ENCODE measurements at places on chromosomes 16 and 17.
A peak's percentile ranks its signal among the peaks of the same experiment; 100 is the strongest.

GRCh38 chr17:80323982-80324381, 63.3 kb downstream of the RNF213 start:
- DNase-seq, result no peak

- no peak for DNase-seq
Measured at GRCh38 chr17:37820995-37821713, 76.3 kb upstream of the HNF1B start.

- peak; percentile 97 for DNase-seq
Measured at GRCh38 chr16:10944249-10945064, at the start of gene CLEC16A. Gene CLEC16A (plus strand): TSS chr16:10944564. CDS start chr16:10944718, 154 bp downstream.

- DNase-seq, result no peak
Measured at GRCh38 chr16:52929478-52930400, 123.0 kb downstream of the CHD9NB start.

DNA sequence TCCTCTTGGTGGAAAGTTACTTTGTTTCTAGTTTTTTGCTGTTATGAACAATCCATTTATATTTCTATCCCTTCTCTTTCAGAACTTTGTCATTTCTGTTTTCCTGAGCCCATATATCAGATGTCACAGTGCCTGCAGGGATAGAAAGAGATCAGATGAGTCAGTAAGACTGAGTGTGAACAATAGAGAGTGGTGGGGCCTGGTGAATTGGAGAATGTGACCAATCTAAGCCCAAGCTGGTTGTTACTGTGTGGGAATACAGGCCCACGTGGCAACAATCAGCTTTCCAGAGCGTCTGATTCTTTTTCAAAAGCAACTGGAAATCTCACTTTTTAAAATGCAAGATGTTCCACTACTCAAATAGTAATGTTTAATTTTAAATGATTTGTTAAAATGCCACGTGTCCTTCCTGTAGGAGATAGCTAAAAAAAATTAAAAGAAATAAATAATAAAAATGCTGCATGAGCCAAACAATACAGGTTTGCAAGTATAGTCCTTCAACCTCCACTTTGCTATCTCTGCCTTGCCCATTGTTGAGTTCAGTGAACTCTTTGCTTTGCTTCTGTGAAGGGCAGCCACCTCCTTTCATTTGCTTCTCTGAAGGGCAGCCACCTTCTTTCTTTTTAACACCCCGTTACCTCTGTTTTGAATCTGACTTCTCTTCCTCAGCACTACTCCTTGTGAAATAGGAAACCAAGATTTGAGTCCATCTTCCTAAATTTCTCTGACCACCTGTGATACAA, 9.6 kb downstream of the DCTN5 start:
- no peak for DNase-seq

- DNase-seq, result no peak
Measured at GRCh38 chr16:11392041-11392581, 46.9 kb downstream of the RMI2 start.

GRCh38 chr17:15092762-15093161, 172.4 kb downstream of the PMP22 start:
- no peak for DNase-seq

GRCh38 chr16:50925758-50926357, 184.0 kb downstream of the CYLD start:
- DNase-seq, result no peak

- no peak for DNase-seq
Measured at GRCh38 chr17:78488867-78489634, 88.1 kb downstream of the DNAH17 start.

GRCh38 chr16:46918905-46919792, 35.0 kb downstream of the GPT2 start:
- no peak for DNase-seq

- no peak for DNase-seq
Measured at GRCh38 chr16:89060207-89060794, 33.4 kb upstream of the ACSF3 start.

DNA sequence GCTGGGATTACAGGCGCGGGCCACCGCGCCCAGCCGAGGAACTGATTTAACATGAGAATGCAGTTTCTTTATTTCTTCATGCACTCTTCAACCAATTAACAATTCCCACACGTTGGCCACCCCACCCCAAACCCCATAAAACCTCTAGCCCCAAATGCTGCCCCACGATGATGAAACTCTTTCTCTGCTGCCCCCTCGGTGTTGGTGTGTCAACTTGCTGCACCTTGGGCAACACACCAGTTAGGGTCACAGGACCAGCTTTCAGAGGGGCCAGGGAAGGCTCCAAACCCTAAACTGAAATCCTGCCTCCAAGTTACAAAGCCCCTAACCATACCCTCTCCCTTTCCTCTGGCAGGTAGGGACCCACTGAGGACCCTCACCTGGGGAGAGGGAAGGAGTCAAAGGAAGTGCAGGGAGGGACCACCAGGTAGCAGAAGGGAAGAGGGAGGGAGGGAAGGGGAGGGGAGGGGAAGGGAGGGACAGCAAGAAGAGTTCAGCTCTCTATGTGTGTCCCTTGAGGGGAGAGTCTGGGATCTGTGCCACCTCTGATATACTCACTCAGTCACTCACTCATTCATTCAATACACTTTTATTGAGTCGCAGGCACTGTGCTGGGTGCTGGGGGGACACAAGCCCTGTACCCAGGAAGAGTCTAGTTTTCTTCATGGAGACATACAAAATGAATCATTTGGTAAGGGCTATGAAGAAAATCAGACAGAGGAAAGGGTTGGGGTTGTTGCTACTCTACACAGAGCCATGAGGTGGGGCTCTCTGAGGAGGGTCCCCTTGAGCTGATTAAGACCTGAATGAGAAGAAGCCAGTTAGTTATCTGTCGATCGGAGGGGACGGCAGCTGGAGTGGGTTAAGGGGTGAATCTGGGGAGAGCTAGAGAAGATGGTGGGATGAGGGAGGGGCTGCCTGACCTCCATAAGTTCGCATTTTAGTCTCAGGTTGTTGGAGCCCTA, 3.9 kb downstream of the PLXDC1 start:
- DNase-seq, result no peak

DNA sequence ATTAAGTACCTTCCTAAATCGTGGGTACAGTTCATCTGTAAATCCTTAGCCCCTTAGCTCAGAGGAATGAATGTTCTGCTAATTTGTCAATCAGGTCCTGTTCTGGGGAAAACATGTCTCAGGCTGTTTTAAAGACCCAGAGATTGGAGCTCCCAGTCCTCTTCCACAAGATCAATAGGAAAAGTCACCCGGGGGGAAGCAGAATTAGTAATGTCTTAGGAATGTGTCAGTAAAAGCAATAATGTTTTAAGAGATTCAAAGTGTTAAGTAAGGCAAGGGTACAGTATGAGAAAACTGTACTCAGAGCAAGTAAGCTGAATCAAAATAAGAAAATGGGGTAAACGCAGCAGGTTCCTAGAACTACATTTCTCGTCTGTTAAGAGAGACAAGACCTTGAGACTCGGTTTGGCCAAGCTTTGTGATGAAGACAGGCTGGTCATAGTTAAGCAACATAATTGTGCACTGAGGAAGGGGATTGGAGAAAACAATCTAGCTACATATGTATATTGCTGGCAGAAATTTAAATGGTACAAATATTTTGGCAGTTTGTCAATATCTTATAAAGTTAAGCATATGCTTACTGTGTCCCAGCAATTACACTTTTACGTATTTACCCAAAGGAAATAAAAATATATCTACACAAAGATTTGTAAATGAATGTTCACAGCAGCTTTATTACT, 192.9 kb upstream of the C17orf78 start:
- no peak for DNase-seq

DNA sequence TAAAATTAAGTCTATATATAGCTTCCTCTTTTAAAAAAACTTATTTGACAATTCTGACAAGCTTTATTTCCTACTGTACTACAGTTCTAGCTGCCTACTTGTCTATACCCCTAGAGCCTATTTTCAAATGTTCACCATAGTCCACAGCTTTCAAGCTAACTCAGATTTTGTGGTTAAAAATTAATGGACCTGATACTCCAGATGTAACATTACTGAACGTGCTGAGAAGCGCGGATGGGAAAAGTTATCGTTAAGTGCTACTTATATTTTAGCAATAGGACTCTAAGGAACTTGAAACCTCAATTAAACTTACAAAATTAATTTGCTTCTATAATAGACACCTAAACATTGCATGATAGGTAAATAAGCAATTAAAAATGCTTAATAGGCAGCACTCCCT, 31.2 kb downstream of the GNA13 start:
- no peak for DNase-seq

GRCh38 chr17:4229627-4230541, 33.9 kb downstream of the ANKFY1 start:
- DNase-seq, result peak; percentile 97

DNA sequence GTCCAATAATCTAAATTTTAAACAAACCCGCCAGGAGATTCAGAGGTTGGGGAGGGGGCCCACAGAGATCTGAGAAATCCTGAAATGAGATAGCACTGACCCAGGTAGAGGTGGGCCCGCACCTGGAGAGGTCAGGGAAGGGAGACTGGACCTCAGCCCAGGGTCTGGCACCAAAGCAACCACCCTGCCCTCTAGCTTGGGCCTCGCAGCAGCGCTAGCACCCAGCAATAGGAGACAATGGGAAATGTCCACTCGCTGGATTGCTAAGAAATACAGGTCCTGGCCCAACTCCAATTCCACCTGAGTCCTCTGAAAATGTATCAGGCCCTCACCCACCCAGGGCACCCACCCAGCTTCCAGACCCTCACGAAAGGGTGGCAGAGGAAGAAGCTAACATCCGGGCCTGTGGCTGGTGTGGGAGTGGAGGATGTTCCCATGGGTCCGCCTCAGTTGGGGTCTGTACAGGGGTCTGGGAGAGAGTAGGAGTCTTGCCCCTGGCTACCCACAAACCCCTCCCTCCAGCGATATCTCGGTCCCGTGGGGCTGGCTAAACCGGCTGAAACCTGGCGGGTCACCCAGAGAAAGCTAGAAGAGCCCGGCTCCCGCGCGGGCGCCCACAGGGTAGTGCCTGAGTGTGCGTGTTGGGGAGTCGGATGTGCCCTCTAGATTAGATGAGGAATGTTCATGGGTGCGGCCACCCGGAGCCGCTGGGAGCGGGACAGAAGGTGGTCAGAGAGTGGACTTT, 1.1 kb downstream of the PLLP start:
- DNase-seq, result no peak

DNA sequence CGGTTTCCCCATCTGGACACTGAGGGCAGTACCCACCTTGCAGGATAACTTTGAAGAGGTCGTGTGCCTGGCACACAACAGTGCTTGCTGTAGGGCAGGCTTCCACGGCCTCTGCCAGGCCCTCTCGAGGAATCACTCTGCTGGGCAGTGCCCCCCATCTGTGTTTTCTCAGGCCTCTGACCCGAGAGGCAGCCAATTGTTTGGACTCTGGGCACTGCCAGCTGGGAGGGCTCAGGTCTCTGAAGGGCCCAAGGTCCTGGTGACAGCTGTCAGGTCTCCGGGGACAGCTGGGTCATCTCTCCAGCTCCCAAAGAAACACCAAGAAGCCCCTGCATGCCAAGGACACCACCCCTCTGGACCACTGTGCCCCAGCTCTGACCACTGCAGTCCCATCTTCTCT, 1.0 kb upstream of the RAB26 start:
- DNase-seq, result no peak

DNA sequence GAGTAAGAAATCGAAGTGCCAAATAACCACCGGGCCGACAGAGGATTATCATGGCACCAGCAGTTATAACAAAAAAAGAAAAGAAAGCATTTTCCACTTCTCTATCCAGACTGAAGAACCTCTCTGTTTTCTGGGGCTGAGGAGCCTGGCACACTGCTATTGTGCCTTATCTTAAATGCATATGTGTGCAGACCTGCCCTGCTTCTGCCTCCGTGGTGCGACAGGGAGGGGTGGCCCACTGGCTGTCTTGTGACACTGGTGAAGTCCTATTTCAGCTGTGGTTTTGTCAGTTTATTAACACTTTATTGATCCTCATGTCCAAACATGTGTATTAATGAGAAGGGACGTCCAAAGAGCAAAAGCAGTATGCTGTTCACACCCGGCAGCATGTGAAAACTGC, 55.4 kb downstream of the CDK5R1 start:
- no peak for DNase-seq

DNA sequence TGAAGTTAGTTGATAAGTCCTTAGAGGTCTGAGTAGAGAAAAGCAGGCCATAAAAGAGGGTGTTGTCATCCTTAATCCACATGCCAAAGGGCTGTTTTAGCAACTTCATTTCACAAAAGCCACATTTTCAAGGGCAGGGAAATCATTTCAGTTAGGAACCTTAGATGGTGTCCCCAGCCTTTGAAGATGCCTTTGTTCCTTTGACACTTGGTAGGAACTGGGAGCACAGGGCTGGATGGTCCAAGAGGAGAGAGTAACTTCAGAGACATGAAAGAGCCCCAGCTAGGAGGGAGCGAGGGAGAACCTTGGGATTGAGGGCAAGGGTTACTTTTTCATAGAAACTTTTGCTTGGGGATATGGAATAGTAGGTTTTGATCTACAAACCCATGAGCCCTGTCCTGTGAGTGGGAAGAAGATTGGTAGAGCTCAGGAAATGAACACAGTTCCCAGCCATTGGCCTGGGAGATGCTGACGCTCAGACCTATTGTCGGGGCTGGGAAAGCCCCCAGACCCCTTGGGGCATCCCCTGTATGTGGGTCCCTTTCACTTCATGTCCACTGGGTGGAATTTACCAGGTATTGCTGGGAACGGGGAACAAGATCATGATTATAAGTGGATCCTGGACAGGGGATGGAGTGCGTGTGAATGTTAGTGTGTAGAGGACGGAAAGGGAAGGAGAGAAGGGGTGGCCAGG, 18.9 kb downstream of the MSI2 start:
- no peak for DNase-seq

- DNase-seq, result no peak
Measured at GRCh38 chr17:57075193-57075592, 9.9 kb upstream of the AKAP1 start.

DNA sequence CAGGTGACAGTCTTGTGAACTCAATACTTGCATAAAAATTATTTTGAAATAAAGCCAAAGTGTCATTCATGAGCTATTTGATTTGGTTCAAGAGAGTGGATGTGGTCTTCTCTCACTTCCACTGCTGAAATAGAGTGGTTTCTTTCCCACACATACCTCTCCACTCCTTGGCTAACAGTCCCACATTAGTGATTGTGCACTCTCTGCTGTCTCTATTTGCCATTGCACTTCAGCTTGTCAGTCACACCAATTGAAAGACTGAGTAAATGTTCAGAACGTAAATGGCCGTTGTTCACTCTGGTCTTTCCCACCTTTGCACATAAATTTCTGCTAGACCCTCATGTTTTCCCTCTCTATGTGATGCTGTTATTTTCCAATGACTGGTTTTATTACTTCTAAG, 197.5 kb downstream of the FTO start:
- no peak for DNase-seq

- no peak for DNase-seq
Measured at GRCh38 chr17:79464318-79465010, 146.4 kb downstream of the RBFOX3 start.
